Cerebellar nuclear complex (tissue), 1 donor: ENCODE measurements at places on chromosomes 4 and X.

DNA sequence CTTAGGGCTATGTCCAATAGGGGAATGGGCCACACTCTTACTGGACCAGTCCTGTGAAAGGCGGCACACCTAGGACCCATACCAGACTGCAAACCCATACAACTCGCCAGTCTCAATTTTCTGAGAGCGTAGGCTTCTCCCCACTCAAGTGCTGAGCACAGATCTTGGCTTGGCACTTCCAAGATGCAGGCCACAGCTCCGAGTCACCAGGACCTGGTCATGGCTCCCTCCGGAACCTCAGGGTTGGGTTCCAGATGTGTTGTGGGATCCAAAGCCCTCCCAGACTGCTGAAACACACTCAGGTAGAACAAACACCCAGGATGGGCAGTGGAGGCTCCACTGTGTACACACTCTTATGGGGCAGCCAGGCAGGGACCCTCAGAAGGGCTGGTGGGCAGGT, 103.3 kb downstream of the TMEM144 start:
- DNase-seq = no peak

DNA sequence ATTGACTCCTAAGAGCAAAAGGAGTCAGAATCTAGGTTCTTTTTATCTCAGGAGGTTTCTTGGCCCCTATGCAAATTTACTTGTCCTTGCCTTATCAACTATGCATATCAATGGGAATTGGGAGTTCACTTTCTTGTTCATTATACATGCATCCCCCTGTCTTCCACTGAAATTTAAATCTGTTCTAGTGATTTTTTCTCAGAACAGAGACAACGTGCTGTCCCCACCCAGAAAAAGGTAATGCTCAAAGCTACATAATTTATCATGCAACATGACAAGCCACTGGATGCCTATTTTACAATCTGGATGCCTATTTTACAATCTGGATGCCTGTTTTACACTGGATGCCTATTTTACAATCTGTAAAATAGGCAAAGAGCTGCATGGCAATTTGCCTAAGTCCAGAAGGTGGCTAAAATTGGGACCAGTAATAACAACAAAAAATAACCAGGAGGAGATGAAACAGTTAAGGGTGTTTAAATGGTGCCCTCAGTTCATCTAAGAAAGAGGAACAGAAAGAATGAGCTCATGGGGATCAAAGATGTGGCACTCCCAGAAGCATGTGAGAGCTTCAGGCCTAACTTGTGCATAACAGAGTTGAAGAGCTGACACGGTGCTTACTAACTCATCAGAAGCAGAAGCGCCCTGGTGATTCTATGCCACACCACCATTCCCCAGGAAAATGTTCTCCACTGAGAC, 537.8 kb upstream of the BOD1L1 start:
- no peak for DNase-seq

- DNase-seq = no peak
Observed at GRCh38 chr4:145545031-145545430, 63.4 kb downstream of the SMAD1 start.

- no peak for DNase-seq
Observed at GRCh38 chr4:159235779-159236368, 133.0 kb downstream of the RAPGEF2 start.

- DNase-seq = no peak
Observed at GRCh38 chr4:41267997-41268396, 11.3 kb downstream of the UCHL1 start.
